ENCODE measurements at places on chromosomes 5 and 9.

GRCh38 chr9:100595391-100596199 is 17.7 kb downstream of the CAVIN4 start:
- DNase-seq, result peak; percentile 48

DNA sequence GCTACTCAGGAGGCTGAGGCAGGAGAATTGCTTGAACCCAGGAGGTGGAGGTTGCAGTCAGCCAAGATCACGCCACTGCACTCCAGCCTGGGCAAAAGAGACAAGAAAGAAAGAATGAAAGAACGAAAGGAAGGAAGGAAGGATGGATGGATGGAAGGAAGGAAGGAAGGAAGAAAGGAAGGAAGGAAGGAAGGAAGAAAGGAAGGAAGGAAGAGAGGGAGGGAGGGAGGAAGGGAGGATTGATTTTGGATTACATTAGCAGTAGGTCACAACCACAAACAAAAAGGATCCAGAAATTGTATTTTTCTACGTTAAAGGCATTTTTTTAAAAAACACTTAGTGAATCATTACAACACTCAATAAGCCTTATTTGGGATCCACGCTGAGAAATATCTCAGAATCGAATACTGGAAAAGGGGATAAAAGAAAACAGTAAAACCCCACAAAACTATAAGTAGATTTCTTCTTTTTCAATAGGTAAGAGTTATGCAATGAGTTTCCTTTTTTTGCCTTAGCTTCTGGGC is 136.9 kb upstream of the FREM1 start:
- no peak for DNase-seq

DNA sequence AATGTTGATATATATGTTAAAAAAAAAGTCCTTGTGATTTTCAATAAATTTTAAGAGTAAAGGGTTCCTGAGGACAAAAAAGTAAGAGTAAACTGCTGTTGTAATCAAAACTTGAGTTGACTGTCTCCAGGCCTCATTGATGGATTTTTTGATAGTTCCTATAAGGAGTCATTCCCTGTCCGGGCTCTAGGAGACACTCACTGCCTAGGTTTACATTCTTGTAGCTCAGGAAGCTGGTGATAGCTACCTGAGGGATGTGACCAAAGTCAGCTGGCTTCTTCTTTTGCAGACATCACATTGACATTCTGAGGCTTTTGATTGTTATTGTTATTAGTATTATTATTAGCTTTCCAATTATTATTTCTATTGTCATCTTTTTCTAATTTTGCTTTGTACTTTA is 116.5 kb upstream of the FBXL7 start:
- DNase-seq, result peak; percentile 29

DNA sequence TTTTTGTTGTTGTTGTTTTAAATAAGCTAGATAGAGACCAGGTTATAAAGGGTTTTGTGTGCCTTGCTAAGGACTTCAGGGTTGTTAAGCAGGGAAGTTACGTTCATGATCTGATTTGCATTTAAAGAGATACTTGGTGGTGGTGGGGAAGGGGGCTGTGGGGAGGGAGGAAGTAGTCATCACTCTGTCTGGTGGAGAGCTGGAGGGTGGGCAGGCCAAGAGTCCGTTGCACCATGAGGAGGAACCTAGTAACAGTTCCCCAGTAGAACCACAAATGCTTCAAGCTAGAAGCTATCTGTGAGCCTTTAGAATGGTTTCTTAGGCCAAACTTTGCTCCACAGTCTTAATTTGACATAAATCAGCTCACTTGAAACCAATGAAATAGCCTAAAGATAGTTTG is 18.7 kb upstream of the ROPN1L start:
- DNase-seq, result peak; percentile 13

DNA sequence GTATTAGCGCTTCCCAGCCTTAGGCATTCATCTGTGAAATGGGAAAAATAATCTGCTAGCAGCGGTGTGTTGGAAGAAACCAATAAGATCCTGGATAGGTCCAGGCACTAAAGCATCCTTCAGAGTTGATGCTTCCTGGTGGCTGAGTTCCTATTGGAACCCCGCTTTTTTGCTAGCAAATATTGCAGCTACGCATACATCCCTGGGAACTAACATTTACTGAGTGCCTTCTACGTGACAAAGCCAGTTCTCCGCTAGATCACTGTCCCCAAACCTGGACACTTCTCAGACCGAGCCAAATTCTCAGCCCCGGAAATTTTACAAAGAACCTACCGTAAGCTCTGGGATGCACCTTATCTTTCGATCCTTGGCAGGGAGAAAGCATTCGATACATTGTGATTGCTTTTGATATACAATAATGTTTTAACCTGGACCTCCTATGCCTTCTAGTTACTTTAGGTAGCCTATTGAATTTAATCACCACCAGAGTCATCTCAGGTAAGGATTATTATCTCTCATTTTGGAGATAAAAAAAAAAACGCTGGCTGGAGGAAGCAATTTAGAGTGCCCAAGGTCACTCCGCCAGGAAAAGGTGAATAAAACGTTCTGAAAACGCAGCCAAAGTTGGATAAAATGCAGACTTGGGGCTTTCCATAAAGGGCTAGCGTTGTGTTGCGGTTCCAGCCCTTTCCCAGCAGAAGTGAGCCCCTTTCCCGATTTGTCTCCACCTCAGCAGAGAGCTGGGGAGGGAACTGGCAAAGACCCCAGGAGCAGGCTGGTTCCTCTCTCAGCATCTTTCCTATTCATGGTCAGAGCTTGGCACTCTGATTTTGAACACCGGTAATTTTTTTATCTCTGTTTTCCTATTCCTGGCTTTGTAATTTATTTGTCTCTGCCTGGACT is 2.6 kb upstream of the MSX2 start:
- DNase-seq, result no peak

- no peak for DNase-seq
Observed at GRCh38 chr9:32671333-32671732, 35.9 kb upstream of the TAF1L start.

GRCh38 chr5:61293071-61293470 is 39.0 kb upstream of the ZSWIM6 start:
- no peak for DNase-seq
